ENCODE measurements at places on chromosomes 3 and 15.

DNA sequence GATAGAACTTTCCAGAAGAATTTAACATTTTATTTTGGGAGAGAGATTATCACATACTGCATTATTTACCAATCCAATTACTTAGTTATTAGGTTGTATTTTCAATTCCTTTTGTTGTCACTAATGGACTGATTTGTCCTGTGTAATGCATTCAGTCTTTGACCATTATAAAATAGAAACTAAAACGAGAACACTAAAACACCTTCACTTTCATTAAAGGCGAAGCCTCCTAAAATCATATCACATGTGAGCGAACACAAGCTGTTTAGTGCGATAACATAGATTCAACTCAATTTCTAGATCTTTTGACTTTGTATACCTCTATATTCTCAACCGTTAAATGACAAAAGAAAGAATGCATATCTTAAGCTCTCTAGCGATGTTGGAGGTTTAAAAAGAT is 253.4 kb downstream of the VGLL3 start:
- no peak for DNase-seq

DNA sequence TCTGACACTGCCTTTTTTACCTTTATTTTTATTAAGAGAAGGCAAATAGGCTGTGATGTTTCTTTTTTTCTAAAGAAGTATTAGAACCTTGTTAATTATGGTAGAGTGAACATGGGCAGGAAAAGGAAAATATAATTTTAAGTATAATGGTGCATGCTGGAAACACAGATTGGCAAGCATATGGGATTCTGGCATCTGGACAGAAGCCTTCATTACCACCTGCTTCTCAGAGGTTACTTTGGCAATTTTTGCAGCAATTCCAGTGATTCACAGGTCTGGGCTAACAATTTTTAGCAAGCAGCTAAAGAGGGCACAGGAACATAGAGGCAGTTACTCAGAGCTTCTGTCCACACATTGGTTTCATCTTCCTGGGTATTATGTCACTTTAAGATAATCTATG is 258.3 kb downstream of the DIPK2A start:
- DNase-seq: no peak

GRCh38 chr15:101320501-101321052 is 25.5 kb upstream of the SNRPA1 start:
- DNase-seq: no peak

DNA sequence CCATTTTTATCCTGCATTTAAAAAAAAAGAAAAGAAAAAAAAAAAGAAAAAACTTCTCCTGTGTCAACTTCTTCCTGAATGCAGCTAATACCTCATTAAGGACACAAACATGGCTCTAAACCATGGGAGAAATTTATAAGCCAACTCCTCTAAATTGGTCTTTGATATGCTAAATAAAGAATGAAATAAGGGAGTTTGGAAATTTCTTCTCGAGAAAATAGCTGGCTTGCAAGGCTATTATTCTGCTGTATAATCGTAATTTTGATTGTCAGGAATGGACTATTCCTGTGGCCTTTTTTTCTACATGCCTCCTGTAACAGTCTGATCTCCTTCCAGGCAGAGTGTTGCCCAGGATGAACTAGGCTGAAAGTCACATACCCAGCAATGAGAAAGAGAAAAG is 20.6 kb downstream of the CTXND1 start:
- DNase-seq: no peak

DNA sequence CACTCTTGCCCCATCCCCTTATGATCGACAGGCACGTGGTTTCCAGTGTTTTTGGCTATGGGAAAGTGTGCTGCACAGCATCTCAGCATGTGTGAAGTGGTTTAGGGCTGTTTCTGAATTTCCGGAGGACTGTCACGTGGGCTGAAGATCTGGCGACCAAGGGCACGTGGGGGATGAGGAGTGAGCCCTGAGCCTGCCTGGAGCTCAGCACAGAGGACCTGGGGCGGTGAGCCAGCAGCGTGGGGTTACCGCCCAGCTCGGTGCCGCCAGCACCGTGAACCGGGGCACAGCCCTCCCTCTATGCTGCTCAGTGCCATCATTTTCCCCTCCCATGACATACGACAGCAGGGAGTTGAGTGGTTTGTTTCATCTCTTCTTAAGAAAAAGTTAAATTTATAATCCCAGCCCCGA is 150.2 kb downstream of the DNAJB8 start:
- no peak for DNase-seq

DNA sequence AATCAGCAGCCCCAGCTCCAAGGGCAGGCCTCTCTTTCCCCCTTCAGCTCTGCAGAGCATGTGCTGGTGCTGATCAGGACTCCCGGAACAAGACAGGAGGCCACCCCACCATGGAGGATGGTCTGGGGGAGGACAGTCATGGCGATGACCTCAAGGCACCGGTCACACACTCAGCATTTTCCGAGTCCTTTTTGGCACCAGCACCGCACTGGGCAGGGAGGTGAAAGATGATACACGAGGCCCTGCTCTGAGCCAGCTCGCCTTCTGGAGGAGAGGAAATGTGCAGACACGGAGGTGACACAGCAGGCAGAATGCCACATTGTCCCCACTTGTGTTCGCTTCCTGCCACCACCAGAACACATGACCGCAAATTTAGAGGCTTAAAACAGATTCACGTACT is 61.8 kb upstream of the SEC61A1 start:
- DNase-seq: no peak

GRCh38 chr3:155745795-155746550 is 1.1 kb upstream of the PLCH1 start:
- DNase-seq: no peak

GRCh38 chr15:73716417-73716816 is 32.2 kb downstream of the CD276 start:
- DNase-seq: no peak

DNA sequence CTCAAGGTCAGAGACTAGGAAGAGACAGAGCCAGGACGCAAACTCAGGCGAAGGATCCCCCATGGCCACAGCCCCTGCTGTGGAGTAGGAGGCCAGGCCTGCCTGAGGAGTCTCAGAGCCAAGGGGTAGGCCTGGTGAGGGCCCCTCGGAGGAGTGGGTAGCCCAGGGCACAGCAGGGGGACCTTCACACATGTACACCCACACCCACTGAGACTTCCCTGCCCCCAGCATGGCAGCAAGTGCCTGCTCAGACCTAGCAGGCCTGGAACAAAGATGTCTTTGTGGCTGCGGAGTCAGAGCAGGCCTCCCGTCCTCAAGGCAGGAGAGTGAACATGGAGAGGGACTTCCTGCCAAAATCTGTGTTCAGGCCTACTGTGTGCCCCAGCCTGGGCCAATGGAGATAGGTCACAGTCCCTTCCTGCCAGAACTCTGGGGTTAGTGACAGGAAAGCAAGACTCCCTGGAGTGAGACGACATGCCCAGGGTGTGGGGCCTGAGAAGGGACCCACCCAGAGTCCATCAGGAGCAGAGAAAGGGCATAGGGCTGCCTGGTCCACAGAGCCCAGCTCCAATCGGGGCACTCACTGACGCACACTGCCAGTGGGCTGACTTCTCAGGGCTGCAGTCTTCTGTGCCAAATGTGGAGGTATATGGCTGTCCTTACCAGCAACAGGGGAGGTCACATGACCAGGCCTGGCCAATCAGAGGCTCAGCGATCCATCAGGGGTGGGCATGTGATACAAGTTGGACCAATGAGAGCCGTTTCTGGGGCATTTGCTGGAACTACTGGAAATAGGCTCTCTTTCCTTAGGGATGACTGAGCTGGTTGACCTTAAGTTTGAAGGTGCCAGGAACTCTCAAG is 2.3 kb downstream of the GRIP2 start:
- no peak for DNase-seq

GRCh38 chr3:172391592-172392302 is 56.5 kb downstream of the GHSR start:
- DNase-seq: no peak

DNA sequence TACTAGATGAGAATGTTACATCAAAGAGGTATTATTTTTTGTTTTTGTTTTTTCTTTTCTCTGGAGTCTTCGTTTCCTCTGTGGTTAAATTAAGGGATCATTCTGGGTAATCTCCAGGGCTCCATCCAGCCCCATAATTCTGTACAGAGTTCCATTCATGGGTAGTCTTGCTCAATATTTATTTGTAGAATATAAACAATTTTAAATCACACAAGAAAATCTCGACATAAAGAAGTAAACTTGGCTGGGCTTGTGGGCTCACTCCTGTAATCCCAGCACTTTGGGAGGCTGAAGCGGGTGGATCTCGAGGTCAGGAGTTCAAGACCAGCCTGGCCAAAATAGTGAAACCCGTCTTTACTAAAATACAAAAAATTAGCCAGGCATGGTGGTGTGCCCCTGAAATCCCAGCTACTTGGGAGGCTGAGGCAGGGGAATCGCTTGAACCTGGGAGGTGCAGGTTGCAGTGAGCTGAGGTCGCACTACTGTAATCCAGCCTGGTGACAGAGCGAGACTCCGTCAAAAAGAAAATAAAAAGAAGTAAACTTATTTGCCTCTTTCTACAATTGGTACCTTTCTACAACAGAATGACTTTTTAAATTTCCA is 166.8 kb upstream of the TGFBR2 start:
- no peak for DNase-seq

GRCh38 chr3:134291319-134292254 is 40.9 kb upstream of the RYK start:
- no peak for DNase-seq

GRCh38 chr3:193830791-193831191 is 237.8 kb downstream of the OPA1 start:
- DNase-seq: no peak

DNA sequence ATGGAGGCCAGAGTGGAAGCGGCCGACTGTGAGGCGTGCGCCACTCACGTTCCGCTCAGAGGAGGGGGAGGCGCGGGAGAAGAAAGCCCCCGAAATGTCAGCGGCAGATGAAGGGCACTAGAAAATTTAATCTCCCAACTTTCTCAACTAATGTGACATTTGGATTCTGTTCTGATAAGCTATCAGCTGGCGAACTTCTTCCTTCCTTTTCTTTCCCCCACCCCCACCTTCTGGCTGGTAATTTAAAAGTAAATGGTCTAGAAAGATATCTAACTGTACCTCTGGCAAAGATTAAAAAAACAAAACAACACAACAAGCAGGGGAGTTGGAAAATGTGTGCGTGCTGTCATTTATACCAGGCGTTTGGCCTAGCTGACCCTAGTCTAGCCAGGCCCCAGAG is 26.4 kb upstream of the TMEM115 start:
- DNase-seq: no peak
